Hematopoietic multipotent progenitor cell (in vitro differentiated cells): ENCODE measurements at places on chromosomes 16 and 17. TPM values are rescaled to one million over a fixed set of nuclear protein-coding genes. Genes with fewer than 3 reads are reported as not detected.

The SLC5A11 gene
- under 0.01 TPM for total RNA-seq

GRCh38 chr16:6193718-6194117 is 1096.1 kb upstream of the EEF2KMT start:
- DNase-seq: no peak

DNA sequence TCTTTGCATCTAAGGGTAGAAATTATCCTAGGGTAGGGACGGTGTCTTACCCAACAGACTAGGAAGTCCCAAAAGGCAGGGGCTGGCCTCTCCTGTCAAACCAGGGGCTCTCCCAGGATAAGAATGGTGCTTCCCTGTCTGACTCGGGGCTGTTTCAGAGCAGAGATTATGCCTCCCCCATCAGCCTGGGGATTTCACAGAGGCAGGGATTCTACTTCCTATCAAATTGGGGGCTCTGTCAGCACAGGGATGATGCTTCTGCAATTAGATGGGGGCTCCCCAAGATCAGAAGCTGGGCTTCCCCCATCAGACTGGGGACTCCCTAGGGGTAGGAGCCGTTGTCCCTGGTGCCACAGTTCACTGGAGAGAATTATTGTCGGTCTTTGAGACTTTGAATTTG is 2.3 kb downstream of the NXPH3 start:
- no peak for DNase-seq

GRCh38 chr16:49773534-49774475 is 82.1 kb downstream of the ZNF423 start:
- DNase-seq: no peak

GRCh38 chr16:68247400-68247799 is 2.2 kb downstream of the PLA2G15 start:
- DNase-seq: no peak

DNA sequence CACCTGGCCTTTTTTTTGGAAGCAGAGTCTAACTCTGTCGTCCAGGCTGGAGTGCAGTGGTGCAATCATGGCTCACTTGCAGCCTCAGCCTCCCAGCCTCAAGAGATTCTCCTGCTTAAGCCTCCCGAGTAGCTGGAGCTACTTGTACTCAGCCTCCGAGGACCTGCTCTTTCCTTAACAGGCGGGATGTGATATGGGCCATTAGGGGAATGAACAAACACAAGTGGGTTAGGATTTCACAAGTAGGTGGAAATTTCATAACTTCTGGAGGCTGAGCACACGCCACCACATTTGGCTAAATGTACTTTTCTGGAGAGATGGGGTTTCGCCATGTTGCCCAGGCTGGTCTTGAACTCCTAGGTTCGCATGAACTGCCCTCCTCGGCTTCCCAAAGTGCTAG is 4.1 kb downstream of the PAM16 start:
- DNase-seq: no peak

DNA sequence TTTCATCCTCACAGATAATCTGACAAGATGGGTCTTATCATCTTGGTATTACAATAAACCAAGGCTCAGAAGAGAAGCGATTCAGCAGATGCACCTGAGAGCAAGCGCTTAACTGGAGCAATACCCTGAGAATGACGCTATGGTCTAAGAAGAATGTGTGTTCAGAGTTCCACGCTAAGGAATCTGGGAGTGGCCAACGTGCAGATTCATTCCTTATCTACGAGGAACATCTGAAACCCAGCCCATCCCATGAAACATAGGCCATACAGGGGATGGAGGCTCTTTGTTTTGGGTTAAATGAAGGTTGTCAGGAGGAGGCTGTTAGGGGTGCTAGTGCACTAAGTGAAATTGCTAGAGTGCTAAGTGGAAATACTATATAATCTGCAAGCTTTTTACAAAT is 28.5 kb upstream of the KDM8 start:
- no peak for DNase-seq

DNA sequence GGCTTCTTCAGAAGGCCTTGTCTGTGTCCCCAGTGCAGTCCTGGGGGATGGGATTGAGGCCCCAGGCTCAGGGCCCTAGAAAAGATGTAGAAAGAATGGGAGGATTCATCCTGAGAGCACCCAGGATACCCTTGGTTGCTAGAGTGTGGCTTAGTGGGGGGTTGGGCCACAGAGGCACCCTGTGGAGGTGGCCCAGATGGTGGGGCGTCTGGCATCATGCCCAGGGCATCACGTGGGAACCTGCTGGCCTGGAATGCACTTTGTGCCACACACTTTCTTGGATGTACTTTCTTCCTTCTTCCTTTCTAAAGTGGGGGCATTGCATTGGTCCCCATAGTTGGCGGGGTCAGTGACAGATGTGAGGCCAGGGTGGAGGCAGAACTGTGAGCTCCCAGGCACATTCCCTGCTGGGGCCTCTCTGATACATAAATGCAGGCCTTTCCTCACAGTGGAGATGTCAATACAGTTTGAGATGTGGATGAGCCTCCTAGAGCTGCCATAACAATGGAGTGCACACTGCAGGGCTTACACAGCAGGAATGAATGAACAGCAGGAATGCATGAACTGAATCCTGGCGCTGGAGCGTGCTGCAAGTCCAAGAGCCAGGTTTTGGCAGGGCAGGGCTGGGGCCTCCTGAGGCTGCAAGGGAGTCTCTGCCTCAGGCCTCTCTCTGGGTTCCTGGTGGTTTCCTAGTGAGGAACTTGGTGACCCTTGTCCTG is 43.3 kb downstream of the MGAT5B start:
- DNase-seq: no peak

The ITGB3 gene
- 7.8 TPM for total RNA-seq

- no peak for DNase-seq
These were observed 33.4 kb downstream of the RBFOX1 start for GRCh38 chr16:7366041-7366440.

DNA sequence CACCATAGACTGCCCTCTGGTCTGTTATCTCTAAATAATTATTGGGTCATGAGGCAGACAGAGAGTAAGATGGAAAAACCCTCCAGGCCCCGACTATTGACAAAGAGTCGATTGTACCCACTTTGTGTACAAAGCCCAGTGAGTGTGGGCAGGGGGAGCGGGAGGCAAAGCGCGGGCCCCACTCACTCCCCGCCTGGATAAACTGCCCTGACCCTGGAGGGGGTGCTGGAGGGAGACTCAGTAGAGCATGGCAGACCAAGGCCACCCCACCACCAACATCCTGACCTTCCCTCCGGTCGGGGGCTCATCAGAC is 11.2 kb upstream of the CPSF4L start:
- no peak for DNase-seq

The CCL16 gene
- not detected for total RNA-seq

The PABPN1L gene
- 0.54 TPM for total RNA-seq

GRCh38 chr16:87338155-87338765 is 21.1 kb upstream of the C16orf95 start:
- no peak for DNase-seq

- DNase-seq: no peak
These were observed 10.2 kb downstream of the COTL1 start for GRCh38 chr16:84607694-84608093.

DNA sequence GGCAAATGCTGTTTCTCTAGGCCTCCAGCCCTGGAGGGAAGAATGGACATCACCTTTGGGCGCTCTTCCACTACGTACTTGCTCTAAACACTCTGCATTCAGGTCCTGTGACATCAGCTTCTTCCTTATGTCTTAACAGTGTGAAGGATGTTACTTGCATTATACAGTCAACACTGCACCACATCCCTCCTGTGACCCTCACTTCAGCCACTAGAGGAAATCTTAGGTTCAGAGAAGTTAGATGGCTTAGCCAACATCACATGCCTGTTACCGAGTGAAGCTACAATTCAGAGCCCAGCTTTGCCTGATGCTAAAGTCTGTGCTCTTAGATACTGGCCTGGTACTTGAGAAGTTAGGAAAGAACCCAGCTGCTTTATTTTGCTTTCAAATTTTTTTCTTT is 18.3 kb downstream of the UBFD1 start:
- no peak for DNase-seq

DNA sequence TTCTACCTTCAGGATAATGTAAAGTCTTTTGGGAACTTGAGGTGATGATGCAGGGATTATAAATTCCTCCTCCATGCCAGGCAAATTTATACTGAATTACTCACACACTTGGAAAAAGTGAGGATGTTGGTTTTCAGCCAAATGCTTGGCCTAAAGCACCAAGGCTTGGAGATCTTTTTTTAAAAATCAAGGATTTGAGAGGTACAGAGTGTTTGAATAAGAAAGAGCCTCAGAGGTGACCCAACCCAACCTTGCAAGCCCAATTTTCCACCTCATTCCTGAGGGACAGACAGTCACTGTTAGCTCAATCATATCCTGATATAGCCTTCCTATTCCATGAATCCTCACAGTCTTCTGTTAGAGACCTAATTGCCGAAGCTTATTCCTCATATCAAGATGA is 14.0 kb downstream of the GRIN2A start:
- DNase-seq: no peak

DNA sequence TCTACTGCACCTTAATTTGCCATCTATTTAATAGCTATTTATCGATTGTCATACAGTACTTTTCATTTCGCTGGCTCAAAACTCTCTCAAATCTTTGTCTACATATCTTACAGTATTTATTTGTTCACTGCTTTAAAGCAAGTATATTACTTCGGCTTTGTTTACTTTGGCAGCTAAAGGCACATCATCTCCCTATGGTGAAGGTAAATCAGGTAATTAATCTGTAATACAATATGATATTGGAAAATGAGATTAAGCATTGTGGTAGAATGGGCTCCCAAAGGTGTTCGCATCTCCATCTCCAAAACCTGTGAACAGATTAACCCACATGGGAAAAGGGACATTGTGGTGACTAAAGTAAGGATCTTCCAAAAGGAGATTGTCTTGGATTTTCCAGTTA is 6.5 kb downstream of the TMEM170A start:
- DNase-seq: no peak
